ENCODE measurements at places on chromosomes 16 and 17.

DNA sequence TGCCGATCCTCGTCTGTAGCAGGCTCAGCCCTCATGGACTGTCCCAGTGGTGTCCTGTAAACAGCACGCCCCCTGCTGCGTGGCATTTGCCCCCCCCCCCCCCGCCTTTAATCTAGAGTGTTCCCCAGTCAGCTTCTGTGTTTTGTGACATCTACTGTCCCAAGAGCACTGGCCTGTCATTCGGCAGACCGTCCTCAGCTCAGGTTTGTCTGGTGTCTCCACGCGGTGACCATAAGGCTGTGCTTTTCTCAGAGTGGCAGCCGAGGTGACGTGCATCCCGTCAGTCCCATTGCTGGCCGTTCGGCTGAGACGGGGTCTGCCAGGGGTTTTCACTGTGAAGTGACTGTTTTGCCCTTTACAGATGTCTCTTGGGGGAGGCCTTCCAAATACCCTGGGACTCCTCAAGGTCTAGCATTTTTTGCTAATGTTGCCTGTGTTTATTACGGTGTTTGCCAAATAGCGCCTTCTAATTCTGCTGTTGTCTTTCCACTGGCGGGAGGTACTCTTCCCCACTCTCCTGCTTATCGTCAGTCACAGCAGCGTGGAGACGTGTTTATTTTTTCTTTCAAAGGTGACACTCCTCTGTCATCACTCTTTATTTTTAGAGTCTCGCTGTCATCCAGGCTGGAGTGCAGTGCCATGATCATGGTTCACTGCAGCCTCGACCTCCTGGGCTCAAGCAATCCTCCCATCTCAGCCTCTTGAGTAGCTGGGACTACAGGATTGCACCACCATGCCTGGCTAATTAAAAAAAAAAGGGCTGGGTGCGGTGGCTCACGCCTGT lies 5.7 kb upstream of the MRPL12 start:
- no peak for DNase-seq

- no peak for DNase-seq
These were observed 15.6 kb upstream of the ZFPM1 start for GRCh38 chr16:88437367-88437964.

- no peak for DNase-seq
These were observed 22.3 kb downstream of the SRP68 start for GRCh38 chr17:76049836-76050537.

GRCh38 chr17:35146214-35146833 lies 1.3 kb upstream of the UNC45B start:
- no peak for DNase-seq

- no peak for DNase-seq
These were observed 9.6 kb downstream of the JPT2 start for GRCh38 chr16:1687427-1688316.

DNA sequence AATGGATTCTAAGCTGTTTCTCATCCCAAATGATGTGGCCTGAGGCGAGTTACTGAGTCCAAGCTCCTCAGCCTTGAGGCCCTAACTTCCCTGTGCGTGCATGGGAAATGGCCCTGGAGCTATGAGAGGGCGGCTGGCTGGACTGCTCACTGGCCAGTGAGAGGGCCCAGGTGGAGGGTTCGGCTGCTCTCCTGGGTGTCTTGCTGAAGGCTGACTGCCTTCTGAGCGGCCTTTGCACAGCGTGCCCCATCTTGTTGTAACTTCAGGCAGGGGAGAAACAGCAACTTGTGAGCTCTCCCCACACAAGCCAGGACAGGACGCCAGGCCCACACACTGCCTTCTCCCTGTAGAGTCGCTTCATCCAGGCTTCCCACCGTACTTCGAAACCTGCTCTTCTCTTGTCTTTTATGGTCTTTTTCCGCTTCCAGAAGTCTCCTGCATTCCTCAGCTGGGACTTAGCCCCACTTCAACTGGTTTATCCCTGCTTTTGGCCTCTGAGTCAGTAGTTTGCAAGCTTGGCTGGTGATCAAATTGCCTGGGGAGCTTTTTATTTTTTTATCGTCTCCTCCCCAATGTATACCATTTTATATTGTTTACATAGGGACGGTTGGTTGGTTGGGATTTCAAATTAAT lies 13.3 kb downstream of the CDH3 start:
- DNase-seq, result peak; percentile 70

DNA sequence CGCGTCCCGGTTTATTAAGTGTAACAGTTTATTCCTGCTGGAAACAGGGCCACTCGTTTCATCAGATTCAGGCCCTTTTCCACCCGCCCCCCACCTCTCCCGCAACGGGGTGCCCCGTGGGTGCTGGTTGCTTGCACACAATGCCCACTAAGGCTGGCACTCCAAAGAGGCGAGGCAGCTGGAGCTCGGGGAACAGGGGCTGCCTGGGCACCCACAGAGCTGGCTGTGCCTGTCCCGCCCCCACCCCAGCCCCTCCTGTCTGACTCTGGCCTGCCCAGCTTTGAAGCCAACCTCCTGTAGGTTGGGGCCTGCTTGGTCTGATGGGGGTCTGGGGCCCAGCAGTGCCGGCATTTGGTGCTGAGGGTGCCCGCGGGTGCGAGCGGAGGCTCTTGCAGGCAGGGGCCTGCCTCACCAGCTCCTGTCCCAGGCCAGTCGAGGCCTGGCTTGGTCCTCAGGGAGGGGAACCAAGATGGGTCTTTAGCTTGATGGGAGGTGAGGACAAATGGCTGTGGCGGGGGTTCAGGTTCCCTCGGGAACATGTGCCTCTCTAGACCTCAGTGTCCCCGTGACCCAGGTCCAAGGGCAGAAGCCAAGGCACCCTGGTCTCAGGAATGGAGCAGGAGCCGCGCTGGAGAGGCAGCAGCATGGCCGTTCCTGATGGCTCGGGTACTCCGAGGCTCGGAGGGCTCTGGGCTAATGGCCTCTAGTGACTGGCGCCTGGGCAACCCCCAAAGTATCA lies 20.1 kb downstream of the MYBBP1A start:
- no peak for DNase-seq

GRCh38 chr16:11493531-11493929 lies 93.2 kb downstream of the LITAF start:
- DNase-seq, result no peak

DNA sequence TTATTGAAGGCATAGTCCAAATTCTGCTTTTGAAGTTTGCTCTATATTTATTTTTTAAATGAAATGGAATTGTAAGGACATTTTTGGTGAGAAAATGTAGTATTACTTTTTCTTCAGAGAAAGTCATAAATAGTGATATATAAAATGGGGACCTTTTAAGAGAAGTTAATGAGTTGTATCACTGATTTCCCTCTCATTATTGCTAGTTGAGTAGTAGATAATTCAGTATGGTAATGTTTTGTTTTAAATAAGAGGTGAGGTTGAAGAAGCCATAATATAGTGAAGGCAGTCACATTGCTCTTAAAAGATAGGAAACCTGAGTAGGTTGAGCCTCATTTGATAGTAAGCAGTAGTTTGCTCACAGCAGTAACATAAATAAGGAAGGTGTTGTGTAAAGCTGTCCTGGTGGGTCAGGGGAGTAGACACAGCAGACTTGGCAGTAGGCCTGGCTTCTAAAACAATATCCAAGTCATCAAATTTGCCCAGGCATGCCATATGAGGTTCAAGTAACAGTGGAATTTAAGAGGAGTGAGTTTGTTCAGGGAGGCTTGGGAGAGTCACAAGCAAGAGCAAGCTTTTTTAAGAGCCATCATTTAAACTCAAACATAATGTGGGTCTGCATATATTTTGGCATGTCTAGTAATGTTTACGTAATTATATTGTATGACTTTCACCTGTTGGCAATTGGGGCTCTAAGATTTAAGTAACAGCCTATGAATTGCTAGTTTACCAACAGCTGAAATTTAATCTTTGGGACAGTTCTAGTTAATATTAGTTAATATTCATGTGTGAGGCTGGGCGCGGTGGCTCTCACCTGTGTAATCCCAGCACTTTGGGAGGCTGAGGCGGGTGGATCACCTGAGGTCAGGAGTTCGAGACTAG lies 6.5 kb downstream of the NFATC3 start:
- DNase-seq, result peak; percentile 82

GRCh38 chr17:28720247-28720996 lies 637 bp downstream of the RPL23A start:
- DNase-seq, result no peak

GRCh38 chr17:75650874-75651273 lies 16.1 kb downstream of the RECQL5 start:
- DNase-seq, result no peak

GRCh38 chr17:58763263-58763662 lies 7.6 kb downstream of the PPM1E start:
- DNase-seq, result no peak

GRCh38 chr16:68283801-68284598 lies 19.7 kb downstream of the SLC7A6 start:
- DNase-seq, result no peak

- DNase-seq, result no peak
These were observed 1.2 kb downstream of the CDT1 start for GRCh38 chr16:88804552-88805339.

- DNase-seq, result no peak
These were observed 262.3 kb upstream of the TNRC6C start for GRCh38 chr17:77696151-77696720.

DNA sequence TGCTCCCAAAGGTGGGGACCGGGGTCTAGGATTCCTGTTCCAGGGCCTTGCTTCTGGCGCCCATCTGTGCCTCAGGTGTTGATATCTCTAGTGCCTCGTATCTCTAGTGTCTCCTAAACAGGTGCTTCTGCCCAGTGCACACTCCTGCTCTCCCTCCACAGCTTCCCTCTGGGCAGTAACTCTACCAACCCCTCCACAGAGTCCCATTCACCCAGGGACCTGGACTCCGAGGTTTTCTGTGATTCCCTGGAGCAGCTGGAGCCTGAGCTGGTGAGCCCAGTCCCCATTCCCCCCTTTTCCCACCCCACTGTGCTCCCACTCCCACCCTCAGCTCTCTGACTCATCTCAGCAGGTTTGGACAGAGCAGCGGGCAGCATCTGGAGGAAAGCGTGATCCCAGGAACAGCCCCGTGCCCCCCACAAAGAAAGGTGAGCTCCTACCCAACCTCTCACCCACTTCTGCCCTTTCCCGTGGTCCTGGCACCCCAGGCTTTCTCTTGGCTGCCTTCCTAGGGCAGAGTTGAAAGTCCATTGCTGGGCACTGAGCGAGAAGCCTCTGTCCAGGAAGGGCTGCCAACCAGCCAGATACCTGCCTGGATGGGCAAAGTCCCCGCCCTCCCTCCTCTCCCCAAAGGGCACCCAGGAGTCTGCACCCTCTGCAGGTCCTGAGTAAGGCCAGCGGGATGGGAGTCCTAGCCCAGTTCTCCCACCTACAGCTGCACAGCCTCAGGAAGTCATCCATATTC lies 2.2 kb downstream of the ACBD4 start:
- DNase-seq, result no peak

GRCh38 chr16:55222486-55222885 lies 101.5 kb upstream of the IRX6 start:
- no peak for DNase-seq

- DNase-seq, result no peak
These were observed 5.5 kb downstream of the TMEM204 start for GRCh38 chr16:1538804-1539520.

- no peak for DNase-seq
These were observed 247.5 kb upstream of the ELAC2 start for GRCh38 chr17:13265311-13265710.

DNA sequence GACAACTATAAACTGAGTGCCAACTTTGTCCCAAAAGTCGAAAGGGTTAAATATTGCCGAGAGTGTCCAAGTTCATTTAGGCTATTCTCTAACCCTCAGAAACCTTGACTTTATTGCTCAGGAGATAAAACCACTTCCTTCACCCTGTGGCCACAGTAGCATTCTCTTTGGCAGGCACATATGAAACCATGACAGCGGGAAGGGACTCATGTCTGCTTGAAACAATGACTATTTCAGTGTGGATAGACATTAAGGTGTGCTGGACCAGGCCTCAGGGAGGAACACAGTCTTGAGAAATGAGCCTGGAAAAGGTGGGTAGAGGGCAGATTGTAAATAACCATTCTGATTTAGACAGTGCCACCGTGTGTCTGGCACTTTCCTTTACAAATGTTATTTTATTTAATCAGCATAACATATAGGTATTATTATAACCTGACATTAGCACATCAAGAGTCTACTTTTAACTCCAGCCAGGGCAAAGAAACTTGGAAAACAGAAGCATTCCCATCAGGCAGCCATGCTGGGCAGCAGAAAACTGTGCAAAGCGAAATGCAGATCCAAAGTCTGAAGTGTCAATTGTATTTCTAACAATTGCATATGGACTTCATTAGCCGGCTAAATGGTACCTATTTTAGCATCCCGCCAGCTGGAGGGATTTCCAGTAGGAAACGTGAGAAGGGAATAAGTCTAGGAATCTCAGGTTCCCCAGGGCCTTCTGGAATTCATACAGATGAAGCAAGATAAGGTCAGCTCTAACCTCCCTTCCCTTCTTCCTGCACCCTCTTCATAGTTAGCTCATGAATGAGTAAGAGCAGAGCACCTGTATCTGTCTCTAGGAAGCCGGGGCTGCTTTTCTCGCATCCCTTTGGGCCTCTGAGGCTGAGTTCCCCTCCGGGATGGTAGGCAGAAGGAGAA lies 212.8 kb upstream of the ELAC2 start:
- DNase-seq, result no peak

GRCh38 chr17:21313320-21313719 lies 28.8 kb downstream of the MAP2K3 start:
- no peak for DNase-seq

- no peak for DNase-seq
These were observed 1.8 kb downstream of the CD300C start for GRCh38 chr17:74543891-74544760.

DNA sequence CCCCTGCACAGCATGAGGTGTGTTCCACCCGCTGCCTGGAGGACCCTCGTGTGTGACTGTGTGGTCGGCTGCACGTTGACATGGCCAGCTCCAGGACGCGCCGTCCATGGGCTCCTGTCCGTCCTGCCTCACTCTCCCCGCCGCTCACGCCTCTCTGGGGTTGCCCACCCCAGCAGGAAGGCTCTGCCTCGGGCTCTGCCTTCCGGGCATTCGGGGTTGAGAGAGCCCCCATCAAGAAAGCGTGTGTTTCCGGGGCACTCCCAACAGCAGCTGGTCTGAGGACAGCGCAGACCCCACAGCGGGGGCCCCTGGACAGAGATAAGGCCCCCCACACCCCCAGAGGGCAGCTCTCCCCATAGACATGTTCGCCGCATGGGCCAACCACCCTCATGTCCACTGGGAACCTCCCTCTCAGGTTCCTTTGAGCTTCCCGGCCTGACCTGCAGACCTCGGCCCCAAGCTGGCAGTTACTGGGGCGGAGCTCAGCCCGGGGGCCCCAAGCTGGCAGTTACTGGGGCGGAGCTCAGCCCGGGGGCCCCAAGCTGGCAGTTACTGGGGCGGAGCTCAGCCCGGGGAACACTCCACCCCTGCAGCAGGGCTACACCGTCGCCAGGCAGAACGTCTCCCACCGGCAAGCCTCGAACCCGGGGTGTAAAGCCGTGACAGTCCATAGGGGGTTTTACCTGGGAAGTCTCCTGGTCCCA lies 8.4 kb upstream of the PIEZO1 start:
- no peak for DNase-seq

- peak; percentile 88 for DNase-seq
These were observed 46.3 kb downstream of the ZNF652 start for GRCh38 chr17:49315551-49316257.

GRCh38 chr16:87618216-87618615 lies 15.9 kb downstream of the JPH3 start:
- DNase-seq, result no peak

GRCh38 chr17:76523084-76524037 lies 14.1 kb downstream of the CYGB start:
- peak; percentile 42 for DNase-seq
